ENCODE measurements at places on chromosomes 4 and X. TPM values are rescaled to one million over a fixed set of nuclear protein-coding genes. Genes with fewer than 3 reads are reported as not detected.

- no peak for DNase-seq
Observed at GRCh38 chr4:179325181-179325580, 1882.9 kb upstream of the AGA start.

The AFP gene
- polyA plus RNA-seq = 1,323 TPM

DNA sequence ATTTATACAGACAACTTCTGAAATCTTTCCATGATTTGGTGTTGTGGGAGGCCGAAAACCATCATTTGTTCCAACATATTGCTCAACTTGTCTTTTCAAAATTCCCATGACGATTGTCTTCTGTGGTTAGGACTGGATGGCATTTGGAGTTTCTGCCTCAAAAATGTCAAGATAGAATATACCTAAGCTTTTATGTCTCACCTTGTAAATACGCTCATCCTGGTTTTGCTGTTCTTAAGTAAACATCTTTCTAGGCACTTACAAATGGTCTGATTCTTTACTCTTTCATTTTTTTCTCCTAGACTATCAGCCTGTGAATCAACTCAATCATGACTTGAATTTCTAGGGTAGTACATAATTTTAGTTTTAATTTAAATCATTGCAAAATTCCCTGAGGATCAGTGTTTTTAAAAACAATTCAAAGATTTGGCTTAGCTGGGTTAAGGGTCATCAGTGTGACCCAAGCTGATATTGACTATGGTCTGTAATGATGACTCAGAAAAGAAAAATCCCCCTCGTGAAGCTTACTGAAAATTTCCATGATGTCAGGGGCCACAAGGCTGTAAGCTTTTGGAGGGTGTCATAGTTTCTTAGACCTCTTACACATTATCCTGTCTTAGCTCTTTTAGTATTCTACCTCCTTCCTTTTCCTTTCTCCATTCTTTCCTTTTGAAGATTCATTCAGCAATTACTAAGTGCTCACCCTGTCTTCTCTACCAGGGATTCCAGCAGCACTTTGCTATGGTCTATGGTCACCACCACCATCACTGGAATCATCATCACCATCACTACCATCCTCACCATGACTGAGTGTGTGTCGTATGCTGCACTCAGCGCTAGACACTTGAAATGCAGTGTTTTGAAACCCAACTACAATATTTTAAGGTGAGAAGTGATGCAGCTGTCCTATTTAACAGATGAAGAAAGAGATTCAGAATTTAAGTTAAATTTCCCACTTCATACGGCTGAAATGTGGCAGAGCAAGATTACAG is 124.4 kb downstream of the CPE start:
- DNase-seq = no peak

DNA sequence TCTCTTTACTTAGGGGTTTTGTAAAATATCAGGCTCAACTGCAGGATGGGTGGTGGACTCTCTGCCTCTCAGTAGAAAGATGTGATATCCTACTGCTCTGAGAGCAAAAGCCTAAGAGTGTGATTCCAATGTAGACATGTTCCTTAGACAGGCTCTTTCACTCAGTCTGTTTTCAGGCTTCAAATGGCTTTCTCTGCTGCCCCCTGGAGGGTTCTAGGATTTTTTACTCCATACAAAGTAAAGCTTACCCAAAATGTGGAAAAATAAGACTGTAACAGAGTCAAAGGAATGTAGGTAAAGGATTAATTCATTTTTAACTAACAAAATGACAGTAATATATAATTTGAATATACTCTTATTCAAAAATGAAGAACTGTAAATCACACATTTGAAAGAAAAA is 32.1 kb downstream of the ZGRF1 start:
- DNase-seq = peak; percentile 19

- no peak for DNase-seq
Observed at GRCh38 chr4:139794158-139794954, 128.7 kb downstream of the MGST2 start.

DNA sequence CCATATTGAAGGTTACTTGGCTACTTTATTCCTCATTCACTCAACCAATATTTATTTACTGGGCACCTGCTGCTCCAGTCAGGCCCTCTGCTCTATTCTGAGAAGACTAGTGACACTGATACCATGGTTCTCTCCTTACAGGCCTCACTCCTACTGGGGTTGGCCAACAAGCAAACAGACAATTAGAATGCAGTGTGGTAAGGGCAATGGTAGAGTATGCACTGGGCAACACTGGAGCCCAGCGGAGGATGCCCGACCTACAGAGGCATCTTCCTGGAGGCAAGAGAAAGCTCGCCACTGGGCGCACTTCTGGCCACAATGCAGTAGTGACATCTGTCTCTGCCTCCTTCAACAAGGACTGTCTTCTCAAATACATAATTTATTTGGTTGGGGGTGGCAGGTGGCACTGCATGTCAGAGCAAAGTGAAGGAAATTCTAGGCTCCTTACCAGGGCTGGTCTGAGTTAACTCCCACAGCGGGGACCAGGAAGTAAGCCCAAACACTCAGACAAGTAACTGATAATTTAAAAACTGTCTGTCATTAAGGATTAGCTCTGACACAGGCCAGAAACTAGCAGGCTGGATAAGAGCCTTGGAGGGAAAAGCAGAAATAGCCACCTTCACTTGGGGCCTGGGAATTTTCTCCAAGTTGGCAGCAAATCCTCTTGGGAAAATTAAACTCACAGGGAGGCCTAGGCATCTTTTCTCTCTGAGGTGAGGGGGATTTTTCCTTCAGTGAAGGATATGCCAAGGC is 150.7 kb upstream of the EOLA2 start:
- DNase-seq = no peak

GRCh38 chr4:121034017-121034416 is 38.3 kb downstream of the NDNF start:
- no peak for DNase-seq

DNA sequence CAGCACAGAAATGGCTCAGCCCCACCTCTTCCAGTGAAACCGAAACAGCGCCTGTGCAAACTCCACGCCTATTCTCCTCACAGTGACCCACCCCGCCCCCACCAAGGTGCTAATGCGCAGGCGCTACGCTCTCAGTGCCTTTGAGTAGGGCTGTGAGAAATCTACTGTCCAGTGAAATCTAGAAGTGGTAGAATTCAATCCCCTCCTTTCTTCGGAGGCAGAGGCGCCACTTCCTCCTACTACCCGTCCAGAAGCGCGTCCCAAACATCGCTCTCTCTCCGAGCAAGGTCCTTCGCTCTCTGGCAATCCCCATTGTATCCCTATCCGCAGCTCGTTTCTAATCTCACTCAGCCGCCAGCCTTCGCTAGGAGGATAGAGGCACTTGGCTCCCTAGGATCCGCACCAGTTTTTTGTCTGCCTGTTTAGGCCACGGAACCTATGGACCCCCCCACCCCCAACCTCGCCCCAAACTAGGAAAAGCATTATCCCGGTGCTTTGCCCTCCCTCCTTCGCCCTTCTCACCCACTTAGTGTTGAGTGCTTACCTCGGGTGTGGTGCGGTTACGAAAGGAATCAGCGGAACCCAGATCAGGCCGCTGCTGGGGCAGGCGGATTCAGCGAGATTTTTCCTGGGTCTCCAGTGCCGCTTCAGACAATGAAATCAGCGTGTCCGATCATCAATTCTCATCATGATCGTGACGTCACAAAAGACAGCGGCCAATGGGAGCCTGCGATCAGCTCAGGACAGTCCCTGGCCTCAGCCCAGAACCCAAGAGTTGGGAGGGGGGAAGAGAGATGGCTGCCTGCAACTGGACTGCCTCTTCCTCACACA is at the start of gene HDX:
HDX (minus strand) TSS at position 656 of the 831 bp plus-strand sequence. CDS start 27,056 bp downstream, outside the sequence.
- DNase-seq = peak; percentile 76

DNA sequence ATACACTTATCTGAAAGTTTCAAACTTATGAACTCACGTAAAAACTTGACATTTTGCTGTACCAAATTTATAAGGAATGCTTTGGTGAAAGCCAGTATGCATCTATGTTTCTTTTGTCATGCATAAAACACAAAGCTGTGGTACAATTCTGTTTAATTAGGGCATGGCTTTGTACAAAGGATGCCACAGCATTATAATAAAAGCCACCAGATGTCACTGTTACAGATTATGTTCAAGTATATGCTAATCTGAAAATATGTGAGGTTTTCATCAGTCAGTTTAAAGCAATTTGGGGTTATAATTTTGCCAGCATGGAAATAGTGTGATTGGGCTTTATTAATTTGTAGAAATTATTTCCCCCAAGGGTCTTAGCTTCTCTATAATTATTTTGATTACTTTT is 69.0 kb downstream of the ATOH1 start:
- no peak for DNase-seq

- no peak for DNase-seq
Observed at GRCh38 chrX:15953801-15954200, 99.2 kb upstream of the AP1S2 start.

The HGFAC gene
- 0.78 TPM for polyA plus RNA-seq

The DIPK2B gene
- polyA plus RNA-seq = 8.3 TPM

GRCh38 chrX:132810488-132810887 is 147.9 kb downstream of the HS6ST2 start:
- no peak for DNase-seq

DNA sequence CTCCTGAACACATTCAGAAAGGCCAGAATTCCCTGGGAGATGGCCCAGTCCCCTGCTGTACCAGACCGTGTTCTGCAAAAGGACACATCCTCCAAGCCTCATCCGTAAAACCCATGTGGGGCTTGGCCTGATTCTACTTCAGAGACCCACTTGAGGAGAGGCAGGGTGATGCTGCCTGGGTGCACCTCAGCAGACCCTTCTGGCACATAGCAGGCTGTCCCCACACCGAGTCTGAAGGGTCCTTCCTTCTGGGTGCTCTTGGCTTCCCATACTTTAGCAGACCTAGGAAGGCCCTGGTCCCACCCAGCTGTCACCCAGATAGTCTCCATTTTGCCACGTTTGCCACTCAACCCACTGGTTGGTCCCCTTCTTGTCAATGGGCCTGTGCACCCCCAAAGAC is 270.1 kb upstream of the AGTR2 start:
- DNase-seq = no peak

- DNase-seq = no peak
Observed at GRCh38 chrX:1587161-1587560, 4.2 kb upstream of the AKAP17A start.

DNA sequence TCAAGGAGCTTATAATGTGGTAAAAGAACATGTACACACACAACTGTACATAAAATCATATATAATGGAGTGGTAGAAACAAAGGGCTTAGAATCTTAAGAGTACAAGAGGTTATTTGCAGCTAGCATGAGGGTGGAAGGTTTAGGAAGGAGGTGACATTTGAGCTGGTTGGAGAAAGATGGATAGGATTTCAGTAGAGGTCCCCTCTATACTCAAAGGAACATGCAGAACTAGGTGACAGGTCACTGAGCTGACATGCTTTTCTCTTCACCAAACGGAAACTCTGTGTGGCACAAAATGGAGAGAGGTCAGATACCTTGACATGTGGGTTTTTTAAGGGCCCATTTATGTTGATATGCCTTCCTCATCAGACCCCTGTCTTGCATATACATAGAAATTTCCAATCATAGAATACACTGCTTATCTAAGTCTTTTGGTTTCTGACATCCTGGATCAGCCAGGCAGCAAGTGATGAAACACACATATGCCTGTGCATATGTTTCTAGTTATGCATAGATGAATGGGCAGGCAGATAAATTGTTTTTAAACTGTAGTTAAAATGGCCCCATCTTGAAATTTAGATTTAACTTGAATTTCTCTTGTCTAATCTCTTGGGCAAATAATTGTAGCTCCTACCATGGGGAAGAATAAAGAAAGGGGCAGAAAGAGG is 29.3 kb downstream of the CLCN5 start:
- no peak for DNase-seq

DNA sequence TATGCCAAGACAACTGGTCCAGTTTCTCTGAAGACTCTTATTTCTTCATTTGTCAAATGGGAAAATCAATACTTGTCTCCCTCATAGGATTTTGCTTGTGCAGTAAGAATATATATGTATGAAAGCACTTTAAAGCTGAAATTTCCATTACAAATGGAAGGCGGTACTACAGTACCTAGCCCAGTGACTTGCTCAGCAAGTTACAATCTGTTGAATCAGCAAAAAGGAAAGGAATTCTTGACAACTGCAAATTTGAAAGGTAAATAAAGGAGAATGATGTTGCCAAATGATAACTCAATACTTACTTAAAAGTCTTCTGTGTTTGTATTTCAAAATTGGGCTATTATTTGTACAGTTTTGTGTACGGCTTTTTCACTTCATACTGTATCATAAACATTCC is 71.1 kb downstream of the PKD2 start:
- no peak for DNase-seq

GRCh38 chr4:78642934-78643333 is 91.4 kb downstream of the ANXA3 start:
- no peak for DNase-seq

The MAGEB1 gene
- not detected for polyA plus RNA-seq

GRCh38 chr4:24917076-24917856 is 4.4 kb upstream of the CCDC149 start:
- no peak for DNase-seq

DNA sequence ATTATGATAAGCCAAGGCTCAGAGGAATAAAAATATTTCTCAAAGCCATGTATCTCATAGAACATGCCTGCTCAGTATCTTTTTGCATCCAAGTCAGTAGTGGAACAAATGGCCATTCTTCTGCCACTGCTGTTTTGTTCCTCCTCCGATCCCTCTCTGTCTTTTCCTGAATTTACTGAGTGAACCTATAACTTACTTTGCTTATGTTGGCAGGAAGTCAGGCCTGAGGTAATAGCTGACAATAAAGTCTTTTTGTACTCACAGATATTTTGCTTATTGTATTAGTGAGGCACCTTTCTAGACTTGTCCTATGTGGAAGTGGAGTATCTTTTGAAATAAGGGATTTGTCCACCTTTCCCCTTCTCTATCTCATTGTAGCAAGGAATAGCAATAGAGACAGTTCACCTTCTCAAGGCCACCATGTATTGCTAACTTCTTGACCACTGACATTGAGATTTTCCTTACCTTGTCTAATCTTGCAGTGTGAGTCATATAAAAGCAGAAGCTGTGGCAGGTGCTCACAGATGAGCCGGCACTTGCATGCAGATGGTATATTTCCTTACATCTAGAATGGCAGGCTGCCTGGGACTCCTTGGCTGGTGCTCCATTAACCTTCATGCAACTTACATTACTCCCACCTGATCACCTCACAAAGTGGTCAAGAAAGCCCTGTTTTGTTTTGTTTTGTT is 68.2 kb downstream of the AGTR2 start:
- no peak for DNase-seq

GRCh38 chr4:102687982-102688433 is 72.8 kb downstream of the MANBA start:
- DNase-seq = no peak

The NDST3 gene
- polyA plus RNA-seq = 3.1 TPM

GRCh38 chrX:84710611-84711010 is 208.4 kb upstream of the HDX start:
- DNase-seq = no peak

The CTAG1A gene
- not detected for polyA plus RNA-seq

The NEIL3 gene
- 6.0 TPM for polyA plus RNA-seq

DNA sequence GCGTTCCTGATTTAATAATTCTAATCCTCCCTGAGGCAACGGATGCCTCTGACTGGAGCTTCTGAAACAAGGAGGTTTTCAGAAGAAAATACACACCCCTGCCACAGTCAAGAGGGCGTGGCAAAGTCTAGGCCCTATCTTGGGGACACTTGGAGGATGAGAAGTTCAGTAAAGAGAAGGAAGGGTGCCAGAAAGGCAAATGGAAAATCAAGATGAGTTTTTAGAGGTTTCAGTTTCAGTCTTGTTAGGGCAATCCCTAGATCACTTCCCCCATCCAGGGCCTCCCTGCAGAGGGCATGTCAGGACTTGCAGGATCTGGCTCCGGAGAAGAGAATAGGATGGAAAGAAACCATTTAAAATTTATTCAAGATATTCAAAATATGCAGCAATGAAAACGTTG is 28.5 kb upstream of the FGF2 start:
- DNase-seq = no peak

The TRPC3 gene
- 1.5 TPM for polyA plus RNA-seq

The FAM9C gene
- polyA plus RNA-seq = 0.48 TPM

- DNase-seq = no peak
Observed at GRCh38 chr4:121642876-121643585, 53.7 kb downstream of the ANXA5 start.
